CD4-positive, alpha-beta T cell treated with Interleukin-12 subunit alpha and Interleukin-12 subunit beta, for 1 hour (primary cell): ENCODE measurements at places on chromosomes 12 and 14.

- peak; percentile 18 for DNase-seq
Measured at GRCh38 chr12:123916729-123917128, 55.9 kb downstream of the CCDC92 start.

DNA sequence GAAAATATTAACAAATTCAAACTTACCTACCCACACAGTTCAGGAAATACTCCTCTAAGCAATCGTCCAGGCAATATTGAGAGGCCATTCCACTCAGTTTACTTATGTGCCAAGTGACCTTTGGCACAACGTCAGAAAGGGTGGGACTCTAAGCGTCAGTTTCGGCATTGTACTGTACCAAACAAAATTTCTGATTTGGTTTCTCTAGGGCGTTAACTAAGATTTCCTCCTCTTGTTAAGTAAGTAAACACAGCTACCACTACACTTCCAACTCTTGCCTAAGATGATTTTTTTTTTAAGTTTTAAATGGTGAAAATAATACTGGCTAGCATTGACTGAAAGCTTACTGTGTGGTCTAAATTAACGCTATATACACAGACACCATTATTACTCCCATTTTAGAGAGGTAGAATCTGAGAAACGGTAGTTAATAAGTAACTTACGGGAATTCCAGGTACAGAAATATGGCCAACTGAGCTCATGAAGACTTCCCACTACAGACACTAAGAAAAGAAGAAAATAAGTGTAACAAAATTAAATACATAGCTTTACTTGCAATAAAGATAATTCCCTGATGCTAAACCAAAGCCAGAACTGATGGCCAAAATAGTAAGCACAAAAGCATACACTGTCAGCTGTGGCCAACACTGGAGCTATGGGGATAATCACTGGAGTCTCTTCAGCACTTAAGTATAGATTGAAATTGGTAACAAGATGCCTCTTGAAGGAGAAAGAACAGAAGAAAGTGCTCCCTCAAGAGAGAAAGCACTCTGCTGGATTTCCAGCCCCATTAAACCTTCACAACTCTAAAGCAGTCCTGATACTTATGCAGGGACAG is 76.1 kb downstream of the EPS8 start:
- DNase-seq = no peak

DNA sequence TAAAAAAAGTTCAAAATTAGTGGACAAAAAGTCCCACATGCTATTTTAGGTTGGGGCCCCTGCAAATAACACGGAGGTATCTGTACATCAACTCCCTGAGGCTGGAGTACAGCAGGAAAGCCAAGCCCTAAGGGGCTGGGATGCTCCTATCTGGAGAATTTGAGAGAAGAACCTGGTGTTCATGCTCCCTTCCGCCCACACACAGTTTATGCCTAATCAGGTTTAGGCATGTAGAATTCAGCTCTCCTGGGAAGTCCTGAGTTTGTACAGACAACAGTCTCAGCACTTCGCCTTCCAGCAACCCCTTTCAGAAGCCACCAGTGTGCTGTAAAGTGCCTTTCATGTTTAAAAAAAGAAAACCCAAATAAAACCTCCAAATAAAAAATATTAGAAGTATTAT is 237.3 kb upstream of the GRIP1 start:
- DNase-seq = no peak

DNA sequence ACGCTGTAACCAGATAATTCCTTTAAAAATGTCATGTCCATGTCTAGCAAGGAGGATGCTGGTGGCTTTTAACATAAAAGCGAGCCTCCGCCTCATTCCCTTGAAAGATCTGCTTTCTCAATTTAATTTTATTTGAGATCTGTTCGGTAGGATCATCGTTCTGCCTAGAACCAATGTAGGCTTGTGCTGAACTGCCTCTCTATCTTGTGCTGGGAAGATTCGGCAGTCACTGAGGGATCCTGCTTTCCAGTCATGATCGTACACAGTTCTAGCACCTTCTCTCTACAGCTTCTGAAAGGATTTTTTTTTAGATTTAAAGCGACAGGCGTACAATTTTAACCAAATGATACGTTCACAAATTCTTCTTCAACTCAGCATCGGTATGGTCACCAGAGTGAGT is 54.3 kb downstream of the PEBP1 start:
- no peak for DNase-seq

DNA sequence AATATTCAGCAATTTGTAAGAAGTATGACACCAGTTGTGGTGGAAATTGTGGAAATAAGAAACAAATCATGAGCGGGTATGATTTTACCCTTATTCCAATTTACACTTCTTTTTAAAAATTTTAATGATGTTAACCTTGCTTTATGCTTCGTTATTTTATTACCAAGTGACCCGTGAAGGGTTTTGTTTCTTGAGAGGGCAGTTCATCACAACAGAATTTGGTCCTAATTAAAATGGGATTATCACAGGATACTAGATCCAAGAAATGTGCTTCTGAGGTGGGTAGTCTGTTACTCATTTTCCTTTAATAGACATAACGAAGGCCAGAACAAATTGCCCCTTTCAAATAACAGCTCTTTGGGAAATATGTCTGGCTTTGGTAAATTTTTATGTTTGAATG is 25.5 kb upstream of the RASSF8 start:
- DNase-seq = no peak

GRCh38 chr14:94392510-94392935 is 4.1 kb upstream of the SERPINA1 start:
- DNase-seq = peak; percentile 42

DNA sequence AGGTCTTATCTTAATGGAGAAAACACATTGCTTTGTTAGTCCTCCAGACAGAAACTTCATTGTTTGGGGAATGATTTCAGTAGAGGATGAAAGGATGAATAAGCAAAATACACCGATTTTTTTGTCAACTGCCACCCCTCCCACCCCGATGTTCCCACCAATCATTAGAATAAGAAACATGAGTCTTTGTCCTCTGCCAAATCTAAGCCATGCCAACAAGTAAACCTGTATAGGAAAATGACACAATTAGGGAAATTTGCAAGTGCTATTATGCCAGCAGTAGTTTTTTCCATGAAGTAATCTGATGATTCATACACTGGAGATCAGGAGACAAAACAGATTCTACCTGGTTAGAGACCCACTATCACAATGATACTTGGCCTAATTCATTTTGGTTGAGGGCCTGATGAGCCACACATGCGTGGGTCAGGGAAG is 35.9 kb downstream of the FLRT2 start:
- DNase-seq = no peak

GRCh38 chr12:47361389-47362021 is 281.7 kb upstream of the AMIGO2 start:
- peak; percentile 60 for DNase-seq

DNA sequence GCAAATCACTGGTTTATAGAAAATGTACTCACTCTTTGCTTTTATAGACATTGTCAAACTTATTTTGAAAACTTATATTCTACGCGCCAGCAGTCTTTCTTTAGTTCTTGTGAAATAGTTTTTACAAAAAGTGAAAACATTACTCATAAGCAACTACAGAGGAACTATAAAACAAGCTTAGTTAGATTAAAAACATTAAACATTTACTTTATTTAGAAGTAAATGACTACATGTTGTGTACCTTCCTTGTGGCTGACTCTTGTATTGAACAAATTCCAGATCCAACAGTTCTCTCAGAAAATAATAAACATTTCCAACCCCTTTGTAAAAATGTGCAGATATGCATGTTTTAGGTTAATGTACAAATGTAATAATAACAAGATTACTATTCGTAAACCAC is 198.5 kb downstream of the SOX5 start:
- DNase-seq = no peak

- DNase-seq = no peak
Measured at GRCh38 chr12:122584177-122584863, 57.3 kb downstream of the KNTC1 start.

DNA sequence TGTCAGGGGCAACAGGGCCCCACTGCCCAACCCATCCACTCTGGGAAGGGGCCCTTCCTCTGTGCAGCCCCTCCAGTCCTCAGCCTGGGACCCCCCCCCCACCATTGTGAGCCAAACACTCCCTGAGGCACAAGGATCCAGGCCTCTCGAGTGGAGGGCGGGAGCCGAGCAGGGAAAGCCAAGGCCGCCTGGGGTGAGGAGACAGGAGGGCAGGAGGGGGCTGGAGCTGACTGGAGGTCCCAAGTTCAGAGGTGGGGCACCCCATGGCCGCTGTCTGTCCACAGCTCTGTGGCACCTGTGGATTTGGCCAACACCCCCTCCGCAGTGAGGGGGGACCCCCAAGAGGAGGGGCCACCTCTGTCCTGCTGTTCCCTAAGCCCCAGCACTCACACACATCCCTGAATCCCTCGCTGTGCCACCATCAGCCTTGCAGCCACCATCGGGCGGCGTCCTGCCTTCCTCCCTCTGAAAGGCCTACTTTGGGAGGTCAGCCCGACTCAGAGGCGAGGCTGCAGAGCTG is 25.4 kb upstream of the C14orf180 start:
- no peak for DNase-seq

GRCh38 chr14:96452684-96453083 is 49.5 kb upstream of the PAPOLA start:
- no peak for DNase-seq

DNA sequence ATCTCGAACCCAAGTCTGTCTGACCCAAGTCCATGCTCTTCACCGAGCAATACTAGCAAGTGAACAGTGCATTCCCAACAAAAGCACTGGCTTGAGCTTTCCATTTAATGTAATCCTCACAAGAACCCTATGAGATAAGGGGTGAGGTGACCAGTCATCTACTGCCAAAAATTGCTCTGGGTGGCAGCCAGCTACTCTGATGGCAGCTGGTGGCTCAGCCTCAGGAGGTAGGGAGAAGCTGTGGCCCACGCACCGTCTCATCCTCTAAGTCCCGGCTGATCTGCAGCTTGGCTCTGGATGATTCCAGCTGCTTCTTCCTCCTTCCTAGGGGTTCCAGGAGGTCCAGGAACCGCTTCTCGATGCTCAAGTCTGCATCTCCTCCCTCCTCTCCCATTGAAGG is 75.2 kb downstream of the PLEKHG3 start:
- DNase-seq = no peak

DNA sequence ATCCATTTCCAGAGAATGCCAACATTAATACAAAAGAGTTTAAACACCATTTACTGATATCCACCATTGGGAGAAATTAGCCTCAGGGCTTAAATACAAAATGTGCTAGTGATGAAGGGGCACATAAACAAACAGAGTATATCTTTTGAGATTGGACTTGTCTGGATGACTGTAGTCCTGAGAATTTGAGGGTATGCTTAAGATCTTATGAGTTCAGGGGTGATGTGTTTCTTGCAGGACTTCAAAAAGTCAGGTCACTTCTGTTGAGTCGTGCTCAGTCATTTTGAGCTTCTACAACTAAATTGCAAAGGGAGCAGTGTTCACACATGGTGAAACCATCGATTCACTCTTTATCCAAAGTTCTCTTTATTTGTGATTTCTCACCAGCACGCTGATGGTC is 425.7 kb downstream of the ATP23 start:
- DNase-seq = no peak

DNA sequence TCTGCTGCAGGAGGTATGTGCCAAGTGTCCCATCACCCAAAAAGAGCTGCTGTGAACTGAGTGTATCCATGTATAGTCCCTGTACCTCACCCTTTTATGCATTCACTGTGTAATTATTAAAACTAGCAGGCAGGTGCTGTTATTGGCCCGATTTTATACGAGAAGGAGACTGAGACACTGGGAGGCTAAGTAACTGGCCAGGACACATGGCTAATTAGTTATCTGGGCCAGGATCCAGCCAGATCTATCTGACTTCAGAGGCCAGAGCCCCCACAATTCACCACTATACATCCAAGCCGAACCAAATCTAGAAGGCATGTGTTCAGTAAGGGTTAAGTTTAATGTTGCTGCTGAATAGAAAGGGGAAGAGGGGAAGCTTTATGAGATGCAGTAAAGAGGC is 73.4 kb downstream of the FRMD6 start:
- no peak for DNase-seq

- DNase-seq = no peak
Measured at GRCh38 chr14:99574099-99574880, 29.7 kb downstream of the CCDC85C start.

DNA sequence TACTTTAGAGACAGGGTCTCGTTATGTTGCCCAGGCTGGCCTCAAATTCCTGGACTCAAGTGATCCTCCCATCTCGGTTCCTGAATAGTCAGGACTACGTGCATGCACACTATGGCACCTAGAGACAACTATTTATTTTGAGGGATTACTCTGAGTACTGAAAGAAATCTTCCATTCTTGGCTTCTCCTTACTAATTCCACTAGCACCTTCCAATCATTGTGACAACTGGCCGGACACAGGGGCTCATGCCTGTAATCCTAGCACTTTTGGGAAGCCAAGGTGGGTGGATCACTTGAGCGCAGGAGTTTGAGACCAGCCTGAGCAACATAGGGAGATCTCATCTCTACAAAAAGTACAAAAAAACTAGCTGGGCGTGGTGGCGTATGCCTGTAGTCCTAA is 42.1 kb upstream of the MTERF2 start:
- DNase-seq = no peak

GRCh38 chr14:58771016-58771415 is 133.3 kb downstream of the DACT1 start:
- no peak for DNase-seq
